ENCODE measurements at places on chromosomes 1 and 21.

DNA sequence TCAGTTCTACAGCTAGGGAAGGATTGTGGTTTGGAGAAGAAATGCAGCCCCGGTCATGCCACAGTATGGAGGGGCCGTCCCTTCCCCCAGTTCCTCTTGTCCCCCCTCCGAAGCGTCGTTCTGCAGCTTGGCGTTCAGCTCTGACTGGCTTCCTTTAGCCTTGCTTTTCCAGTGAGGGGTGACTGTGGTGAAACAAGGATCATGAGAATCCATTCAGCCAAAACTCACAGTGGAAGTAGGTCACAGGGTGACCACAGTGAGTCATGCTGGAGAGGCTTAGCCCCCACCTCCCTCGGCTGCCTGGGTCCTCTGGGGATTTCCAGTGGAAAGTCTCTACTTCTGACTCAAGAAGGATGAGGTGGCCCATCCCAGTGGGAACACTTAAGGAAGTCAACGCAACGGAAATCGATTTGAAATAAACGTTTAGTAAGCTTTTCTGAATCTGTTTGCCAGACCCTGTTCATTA, 37.3 kb upstream of the COL6A2 start:
- DNase-seq = no peak

DNA sequence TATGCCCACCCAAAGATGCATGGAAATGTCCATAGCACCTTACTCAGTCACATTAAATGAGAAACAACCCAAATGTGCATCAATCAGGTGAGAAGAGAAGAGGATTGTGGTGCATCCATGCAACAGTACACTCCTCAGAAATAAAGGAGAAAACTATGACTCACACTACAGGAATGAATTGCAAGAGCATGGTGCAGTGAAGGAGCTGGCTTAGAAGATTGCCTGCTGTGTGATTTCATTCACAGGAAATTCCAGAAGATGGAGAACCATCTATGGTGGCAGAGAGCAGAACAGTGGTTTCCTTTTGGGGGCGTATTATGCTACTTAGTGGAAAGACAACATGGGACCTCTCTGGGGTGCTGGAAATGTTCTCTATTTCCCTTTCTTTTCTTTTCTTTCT, 278.6 kb upstream of the AJAP1 start:
- no peak for DNase-seq

DNA sequence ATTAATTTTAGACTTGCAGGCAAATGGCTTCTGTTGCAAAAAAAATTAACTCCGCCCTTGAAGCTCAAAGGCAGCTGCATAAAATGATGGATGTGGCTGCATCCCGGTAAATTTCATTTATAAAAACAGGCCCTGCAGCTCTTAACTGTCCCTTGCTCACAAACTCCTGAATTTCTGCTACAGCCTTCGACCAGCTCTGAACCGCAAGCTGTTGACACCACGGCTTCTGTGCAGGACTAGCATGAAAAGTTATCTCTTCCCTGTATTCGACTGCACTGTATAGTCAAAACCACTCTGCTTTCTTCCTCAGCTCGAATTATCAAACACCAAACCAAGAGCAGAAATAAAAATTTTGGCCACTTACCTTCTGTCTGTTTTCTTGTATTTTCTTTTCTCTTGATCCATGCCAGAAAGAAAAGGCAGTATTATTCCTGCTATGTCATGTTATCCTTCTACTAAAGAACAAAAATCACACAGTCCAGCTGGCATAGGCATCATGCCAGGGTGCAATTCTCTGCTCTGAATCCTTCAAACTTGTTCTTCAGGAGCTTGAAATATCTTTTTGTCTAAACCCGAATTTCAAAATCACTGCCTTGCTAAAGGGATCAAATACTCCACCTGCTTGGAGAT, 195.5 kb upstream of the NCAM2 start:
- no peak for DNase-seq

- DNase-seq = no peak
These were observed 159.7 kb downstream of the DISP1 start for GRCh38 chr1:222974496-222974895.

GRCh38 chr21:36719614-36720013, 20.7 kb downstream of the SIM2 start:
- DNase-seq = no peak

Measured in central memory CD4-positive, alpha-beta T cell (primary cell).